ENCODE measurements at places on chromosomes 5 and 9. TPM values are rescaled to one million over a fixed set of nuclear protein-coding genes. Genes with fewer than 3 reads are reported as not detected.

G3BP1 gene
- 253 TPM for total RNA-seq

GRCh38 chr5:125198270-125198974 is 452.0 kb upstream of the ZNF608 start:
- H3K4me3 ChIP-seq, result no peak overlapping the region
- no peak for DNase-seq
- H3K4me1 ChIP-seq, result peaks cover 6% of the 10 kb centered on the region
- no peaks in the 10 kb centered on the region for H3K36me3 ChIP-seq
- no peak overlapping the region for H3K27ac ChIP-seq

DNA sequence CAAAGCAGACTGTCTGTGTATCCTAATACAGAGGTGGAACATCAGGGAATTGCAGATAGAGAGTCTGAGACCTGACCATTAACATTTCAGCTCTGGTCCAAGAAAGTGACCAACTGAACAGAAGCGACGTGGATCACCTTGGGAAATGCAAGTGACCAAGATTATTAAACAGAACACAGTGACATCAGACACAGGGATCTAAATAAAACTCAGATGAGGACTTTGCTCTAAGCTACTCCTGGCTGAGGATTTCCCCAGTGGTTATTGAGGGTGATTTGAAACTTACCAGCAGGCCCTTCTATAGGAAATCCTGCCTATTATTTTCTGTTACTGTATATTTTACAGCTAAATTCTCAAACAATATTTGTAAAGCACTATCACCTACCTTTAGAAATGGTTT is 436.0 kb downstream of the TMEM38B start:
- no peaks in the 10 kb centered on the region for H3K4me1 ChIP-seq
- no peak overlapping the region for H3K27ac ChIP-seq
- no peak overlapping the region for H3K4me3 ChIP-seq
- H3K36me3 ChIP-seq, result no peaks in the 10 kb centered on the region

GMCL2 gene
- total RNA-seq, result not detected

- no peak overlapping the region for H3K4me3 ChIP-seq
- no peaks in the 10 kb centered on the region for H3K4me1 ChIP-seq
- no peak for DNase-seq
- H3K27ac ChIP-seq, result no peak overlapping the region
- no peaks in the 10 kb centered on the region for H3K36me3 ChIP-seq
Observed at GRCh38 chr9:138047469-138048040, 170.0 kb downstream of the CACNA1B start.

QRFP gene
- not detected for total RNA-seq

IL4 gene
- total RNA-seq, result 0.32 TPM

DNA sequence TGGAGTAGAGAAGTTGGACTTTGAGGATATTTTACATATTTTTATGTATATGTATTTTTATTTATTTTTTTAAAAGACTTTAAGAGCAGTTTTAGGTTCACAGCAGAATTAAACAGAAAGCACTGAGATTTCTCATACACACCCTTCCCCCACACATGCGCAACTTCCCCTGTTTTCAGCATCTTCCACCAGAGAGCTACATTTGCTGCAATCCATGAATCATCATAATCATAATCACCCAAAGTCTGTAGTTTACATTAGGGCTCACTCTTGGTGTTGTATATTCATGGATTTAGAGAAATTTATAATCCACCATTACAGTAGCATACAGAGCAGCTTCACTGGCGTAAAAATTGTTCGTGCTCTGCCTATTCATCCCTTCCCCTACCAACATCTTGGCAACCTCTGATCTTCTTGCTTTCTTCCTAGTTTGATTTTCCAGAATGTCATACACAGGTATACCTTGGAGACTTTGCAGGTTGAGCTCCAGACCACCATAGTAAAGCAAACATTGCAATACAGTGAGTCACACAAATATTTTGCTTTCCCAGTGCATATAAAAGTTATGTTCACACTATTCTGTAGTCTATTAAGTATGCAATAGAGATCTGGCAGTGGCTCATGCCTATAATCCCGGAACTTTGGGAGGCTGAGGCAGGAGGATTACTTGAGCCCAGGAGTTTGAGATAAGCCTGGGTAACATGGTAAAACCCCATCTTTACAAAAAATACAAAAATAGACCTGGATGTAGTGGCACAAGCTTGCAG is 9.6 kb upstream of the CCDC171 start:
- no peak overlapping the region for H3K4me3 ChIP-seq
- H3K27ac ChIP-seq, result no peak overlapping the region
- no peaks in the 10 kb centered on the region for H3K4me1 ChIP-seq
- DNase-seq, result no peak

- H3K4me1 ChIP-seq, result peaks cover 64% of the 10 kb centered on the region
- peak overlapping the region; percentile 86 for H3K27ac ChIP-seq
- peak; percentile 77 for DNase-seq
- H3K36me3 ChIP-seq, result peaks cover 71% of the 10 kb centered on the region
- H3K27me3 ChIP-seq, result no peaks in the 10 kb centered on the region
Observed at GRCh38 chr9:129944506-129945116, 98.4 kb downstream of the FNBP1 start.

- no peak overlapping the region for H3K4me3 ChIP-seq
- no peak for DNase-seq
Observed at GRCh38 chr9:92402826-92403745, 1.3 kb downstream of the OGN start.

DMRT2 gene
- total RNA-seq, result not detected

DNA sequence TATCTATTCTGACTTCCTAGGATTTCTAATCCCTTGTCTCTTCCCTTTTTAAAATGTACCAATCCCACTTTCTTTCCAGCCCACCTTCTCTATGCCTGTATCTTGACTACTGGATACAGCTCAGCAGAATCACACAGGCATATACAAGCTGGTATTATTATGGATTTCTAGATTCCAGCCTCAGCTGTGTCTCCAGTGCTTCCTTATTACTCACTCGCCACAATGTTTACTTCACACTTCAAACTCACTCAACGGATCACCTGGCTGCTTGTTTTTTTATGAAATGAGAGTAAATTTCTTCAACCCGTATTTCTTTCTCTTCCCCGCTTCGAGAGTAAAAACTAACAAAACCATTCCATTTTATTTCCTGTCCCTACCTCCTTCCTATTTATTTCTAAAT is 38.8 kb downstream of the CWC27 start:
- H3K4me3 ChIP-seq, result no peak overlapping the region
- peaks cover 13% of the 10 kb centered on the region for H3K36me3 ChIP-seq
- no peaks in the 10 kb centered on the region for H3K4me1 ChIP-seq
- no peak for DNase-seq
- no peaks in the 10 kb centered on the region for H3K27me3 ChIP-seq
